ENCODE measurements at places on chromosomes 5 and 9.

GRCh38 chr9:130451509-130452388 lies 7.0 kb downstream of the ASS1 start:
- DNase-seq: peak; percentile 92

GRCh38 chr9:105757496-105758251 lies 63.3 kb downstream of the TMEM38B start:
- no peak for DNase-seq

GRCh38 chr9:29668732-29669131 lies 2095.5 kb upstream of the C9orf72 start:
- no peak for DNase-seq

DNA sequence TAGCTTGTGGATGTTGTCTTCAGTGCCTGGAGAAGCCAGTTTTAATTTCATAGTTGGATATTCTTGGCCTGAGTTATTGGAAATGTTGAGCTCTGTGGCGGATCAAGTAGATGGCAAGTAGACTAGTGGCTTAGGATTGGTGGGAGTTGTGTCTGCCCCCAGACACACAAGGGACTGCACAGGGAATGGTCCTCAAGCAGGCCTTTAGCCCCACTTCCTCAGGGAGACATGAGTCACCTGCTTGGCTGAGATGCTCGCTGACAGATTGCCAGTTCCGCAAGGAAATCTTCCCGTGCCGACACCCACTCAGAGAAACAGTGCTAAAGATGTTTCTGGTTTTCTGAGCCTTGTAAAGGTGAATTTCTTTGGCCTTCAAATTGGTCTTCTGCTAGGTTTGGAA lies 18.8 kb upstream of the CATSPER3 start:
- no peak for DNase-seq

DNA sequence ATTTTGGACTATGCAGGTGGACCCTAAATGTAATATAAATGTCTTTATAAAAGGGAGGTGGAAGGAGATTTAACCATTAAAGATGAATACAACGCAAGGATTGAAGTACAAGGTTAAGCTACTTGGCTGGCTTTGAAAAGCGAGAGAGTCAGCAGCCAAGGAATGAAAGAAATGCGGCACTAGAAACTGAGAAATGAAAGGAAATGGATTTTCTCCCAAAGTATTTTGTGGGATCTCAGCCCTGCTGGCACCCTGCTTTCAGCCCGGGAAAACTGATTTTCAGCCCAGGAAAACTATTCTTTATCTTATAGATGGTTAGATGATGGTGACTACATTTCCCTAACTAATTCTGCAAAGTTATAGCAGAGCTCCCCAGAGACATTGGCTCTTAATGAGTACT lies 1349.6 kb upstream of the C9orf72 start:
- DNase-seq: no peak

- DNase-seq: no peak
These were observed 156.0 kb upstream of the MAST4 start for GRCh38 chr5:66440202-66440680.
